ENCODE measurements at places on chromosomes 2 and 18. TPM values are rescaled to one million over a fixed set of nuclear protein-coding genes. Genes with fewer than 3 reads are reported as not detected.

Gene SS18
- 36.6 TPM for total RNA-seq

Gene PTPRN
- 19.8 TPM for total RNA-seq

Gene ESCO1
- 27.7 TPM for total RNA-seq

Gene IRS1
- 8.2 TPM for total RNA-seq

Gene CNDP1
- total RNA-seq = under 0.01 TPM

Gene CENPA
- not detected for total RNA-seq

Gene ZBTB14
- 12.2 TPM for total RNA-seq

Gene UGT1A10
- total RNA-seq = 0.52 TPM

Gene PDE11A
- 2.6 TPM for total RNA-seq

Gene RGPD3
- not detected for total RNA-seq

Gene ATP6V1B1
- total RNA-seq = 9.9 TPM

Gene TXNDC2
- not detected for total RNA-seq

Gene TFCP2L1
- 4.6 TPM for total RNA-seq

Measured in body of pancreas (tissue), 4 donors.